ENCODE measurements at places on chromosomes 3 and 15.
A peak's percentile ranks its signal among the peaks of the same experiment; 100 is the strongest.

DNA sequence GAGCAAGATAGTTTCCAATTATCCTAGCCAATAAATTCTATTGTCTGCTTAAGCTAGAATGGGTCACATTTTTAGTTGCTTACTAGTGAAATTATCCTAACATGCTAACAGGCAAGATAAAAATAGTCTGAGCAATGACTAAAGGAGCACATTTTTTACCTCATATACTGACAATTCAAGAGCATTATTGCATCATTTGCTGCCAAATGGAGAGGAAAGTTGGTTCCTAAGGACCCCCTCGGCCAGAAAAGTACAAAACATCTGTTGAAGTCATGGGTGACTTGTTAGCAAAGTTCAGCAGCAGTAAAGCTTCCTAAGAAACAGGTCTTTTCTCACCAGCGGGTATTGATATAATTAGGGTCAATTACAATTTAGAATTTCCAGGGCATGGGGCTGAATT lies 1001.0 kb downstream of the FHIT start:
- no peak for DNase-seq

GRCh38 chr3:22734207-22734606 lies 468.9 kb upstream of the UBE2E2 start:
- DNase-seq: no peak

GRCh38 chr15:51702710-51703109 lies 21.4 kb downstream of the SCG3 start:
- DNase-seq: no peak

DNA sequence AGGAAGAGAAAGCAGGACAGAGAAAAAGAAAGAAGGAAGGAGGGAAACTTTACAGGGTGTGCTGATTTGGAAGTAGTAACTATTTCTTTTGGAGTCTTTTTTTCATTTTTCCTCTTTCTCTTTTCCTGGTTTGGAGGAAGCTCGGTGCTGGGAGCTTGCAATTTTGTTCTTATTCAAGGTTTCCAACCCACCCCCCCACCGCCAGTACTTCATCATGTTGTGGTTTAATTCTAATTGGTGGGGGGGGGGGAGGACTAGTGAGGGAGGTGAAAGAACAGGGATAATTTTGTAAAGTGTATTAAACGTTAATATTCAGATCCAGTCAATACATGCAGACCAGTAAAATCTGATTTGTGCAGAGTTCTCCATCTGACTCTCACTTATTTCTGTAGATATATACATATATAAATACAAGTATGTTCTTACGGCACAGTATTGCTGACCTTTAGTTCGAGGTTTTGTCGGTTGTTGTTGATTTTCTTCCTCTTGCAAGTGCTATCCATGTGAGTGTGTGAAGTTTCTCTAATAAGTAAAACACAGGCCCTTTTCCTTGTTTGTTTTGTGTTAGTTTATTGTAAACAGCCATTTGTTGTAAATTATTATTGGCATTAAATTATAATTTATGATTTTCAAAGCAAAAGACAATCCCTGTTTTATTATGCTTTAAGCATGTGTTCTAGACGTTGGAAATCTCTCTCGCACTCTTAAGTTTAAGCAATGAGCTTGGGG lies 9.3 kb downstream of the NR2F2 start:
- no peak for DNase-seq

DNA sequence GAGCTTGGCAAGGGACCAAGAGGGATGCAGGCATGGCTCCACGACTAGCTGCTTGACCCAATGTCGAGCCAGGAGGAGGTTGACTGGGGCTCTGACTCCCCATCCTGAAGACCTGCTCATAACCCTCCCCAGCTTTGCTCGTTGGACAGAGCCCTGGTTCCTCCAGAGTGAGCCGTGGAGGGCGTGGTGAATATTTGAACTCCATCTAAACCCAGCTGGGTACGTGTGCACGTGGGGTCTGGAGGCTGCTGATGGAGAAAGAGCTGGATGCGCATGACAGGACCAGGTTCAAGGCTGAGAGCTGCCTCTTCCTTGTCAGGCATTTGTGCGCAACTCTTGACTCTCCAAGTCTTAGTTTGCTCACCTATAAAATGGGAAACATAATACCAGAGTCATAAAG lies 282.8 kb downstream of the TLE3 start:
- no peak for DNase-seq

- DNase-seq: no peak
Observed at GRCh38 chr15:44633603-44634002, 29.9 kb downstream of the SPG11 start.

DNA sequence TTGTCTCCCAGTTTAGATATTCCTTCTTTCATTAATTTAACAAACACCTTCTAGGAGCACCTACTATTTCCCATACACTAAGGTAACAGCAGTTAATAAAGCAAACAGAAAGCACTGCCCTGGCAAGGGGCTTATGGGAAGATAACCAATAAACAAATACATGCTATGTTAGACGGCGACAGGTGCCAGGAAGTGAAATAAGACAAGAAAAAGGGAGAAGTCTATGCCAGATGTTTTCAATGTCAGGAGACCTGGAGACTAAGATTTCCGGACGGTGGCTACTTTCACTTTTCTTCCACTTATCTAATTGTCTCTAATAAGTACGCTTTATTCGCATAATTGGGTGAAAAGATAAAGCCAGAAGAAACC lies 32.5 kb upstream of the ZNF445 start:
- no peak for DNase-seq

GRCh38 chr3:184525337-184526087 lies 36.1 kb upstream of the EPHB3 start:
- no peak for DNase-seq

- DNase-seq: peak; percentile 25
Observed at GRCh38 chr15:64009798-64010261, 36.5 kb downstream of the DAPK2 start.
